Head of caudate nucleus (tissue), 42 donors: ENCODE measurements at places on chromosomes 4 and X.

DNA sequence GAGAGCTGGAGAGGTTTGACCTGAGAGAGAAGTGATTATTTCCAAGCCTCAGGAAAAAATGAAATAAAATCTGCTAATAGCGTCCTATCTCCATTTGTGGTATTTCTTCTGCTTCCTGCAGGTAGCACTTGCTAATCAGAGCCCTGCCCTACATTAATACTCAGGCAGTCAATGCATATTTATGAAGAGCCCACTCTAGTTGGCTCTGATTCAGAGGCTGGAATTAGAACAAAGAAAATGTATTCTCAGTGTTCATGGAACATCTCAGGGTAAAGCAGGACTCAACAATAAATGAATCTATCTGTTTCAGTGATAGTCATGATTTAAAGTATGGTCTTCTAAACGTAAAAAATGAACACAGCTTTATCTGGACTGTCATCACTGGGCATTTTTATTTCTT is 1.4 kb upstream of the ATP8A1 start:
- DNase-seq, result no peak

DNA sequence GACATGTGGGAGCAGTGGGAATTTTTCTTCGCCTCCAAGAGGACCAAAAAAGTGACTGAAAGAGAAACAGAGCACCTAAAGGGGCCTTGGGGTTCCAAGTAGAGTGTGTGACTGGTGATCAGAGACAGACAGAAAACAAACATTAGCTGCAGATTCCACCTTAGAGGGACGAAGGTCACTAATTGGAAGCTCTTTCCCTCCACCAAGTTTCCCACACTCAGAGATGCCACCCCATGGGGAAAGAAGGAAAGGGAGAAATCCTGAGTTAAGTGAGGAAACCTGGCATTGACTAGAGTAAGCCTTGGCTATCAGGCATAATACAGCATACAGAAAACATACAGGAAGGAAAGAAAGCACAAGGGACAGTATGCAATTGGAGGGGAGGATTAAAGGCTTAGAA is 90.9 kb downstream of the HNRNPD start:
- DNase-seq, result no peak

DNA sequence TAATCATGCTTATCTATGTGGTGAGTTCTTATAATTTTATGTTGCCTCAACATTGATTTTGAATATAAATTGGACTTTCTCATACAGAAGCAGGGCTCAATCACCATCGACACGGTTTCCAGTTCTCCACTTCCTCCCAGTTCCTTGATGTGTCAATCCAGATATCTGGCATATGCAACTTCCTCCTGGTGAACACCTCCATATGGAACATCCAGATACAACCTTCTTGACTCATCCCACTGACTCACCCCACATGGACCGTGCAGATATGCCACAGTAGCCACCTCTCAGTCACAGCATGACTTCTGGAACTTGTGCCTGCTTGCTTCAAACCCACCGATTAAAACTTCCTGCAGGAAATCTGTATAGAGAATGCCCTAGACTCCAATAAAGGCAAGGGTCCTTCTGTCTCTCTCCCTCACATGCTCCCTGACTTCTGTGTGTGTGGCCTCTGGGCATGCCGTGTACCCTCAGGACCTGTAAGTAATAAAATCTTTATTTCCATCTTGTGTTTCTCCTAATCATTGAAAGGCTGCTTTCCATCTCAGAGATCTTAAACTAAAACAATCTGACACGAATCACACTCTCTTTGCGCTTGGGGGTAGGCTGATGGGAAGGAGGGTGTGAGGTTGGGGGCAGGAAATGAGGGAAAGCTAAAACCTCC is 67.0 kb downstream of the HTRA3 start:
- no peak for DNase-seq

DNA sequence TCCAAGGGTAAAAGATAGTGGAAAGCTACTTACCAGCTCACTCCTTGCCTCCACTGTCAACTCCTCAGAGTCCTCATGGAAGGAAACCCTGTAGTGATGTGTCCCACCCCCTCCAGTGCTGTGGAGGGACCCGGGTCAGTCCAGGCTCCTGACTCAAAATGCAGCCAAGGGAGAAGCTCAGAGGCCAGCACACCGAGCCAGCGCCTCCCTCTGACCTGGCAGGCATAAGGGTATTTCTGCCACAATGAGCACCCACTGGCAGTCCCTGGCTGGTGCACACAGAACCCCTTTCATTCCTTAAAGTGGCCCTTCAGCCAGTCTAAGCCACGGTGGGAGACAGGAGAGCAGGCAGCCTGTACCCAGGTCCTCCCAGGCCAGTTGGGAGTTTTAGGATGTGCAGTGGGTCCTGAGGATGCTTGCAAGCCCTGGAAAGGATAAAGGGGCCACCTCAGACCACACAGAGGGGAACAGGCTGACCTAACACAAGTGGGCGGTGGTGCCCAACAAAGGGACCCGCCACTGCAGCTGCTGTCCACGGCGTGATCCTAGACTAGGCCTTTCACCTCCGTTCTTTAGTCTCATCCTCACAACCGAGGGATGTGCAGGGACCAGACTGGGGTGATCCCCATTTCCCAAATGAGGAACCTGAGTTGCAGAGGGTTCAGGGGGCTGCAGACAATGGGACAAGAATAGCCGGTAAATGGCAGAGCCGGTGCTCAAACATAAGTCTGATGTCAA is 5.7 kb downstream of the JAKMIP1 start:
- DNase-seq, result no peak

DNA sequence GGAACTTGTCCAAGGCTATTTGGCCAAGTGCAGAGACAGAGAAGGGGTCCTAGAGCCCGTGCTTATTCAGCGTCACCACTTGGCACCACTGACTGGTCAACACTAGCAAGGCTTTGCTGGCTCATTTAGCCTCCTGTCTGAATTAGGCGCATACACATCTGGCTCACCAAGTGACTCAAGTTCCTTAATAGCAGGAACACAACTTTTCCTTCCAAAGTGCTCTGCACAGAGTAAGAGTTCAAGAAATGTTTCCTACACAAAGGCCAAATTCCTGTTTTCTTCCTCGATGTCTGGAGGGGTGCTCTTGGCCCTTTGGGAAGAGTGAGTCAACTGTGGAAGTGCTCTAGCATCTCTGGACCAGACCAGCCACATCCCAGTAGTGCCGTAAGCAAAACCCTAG is 26.8 kb upstream of the CENPU start:
- no peak for DNase-seq

DNA sequence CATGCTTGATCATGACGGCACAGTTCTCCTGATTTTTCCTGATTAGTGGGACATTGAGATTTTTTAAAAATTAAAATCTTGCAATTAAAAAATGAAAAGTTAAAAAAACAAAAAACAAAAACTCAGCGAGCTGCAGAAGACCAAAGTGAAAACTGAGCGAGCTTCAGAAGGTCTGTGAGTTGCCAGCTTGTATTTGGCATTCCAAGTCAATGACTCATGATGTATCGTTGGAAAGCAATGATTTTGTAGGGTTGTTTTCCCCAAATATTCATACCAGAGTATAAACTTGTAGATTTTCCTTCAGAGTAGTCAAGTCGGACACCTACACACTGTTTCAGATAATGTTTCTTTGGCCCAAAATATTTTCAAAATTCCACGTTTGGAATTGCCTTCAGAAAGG is 76.9 kb downstream of the LRRC66 start:
- no peak for DNase-seq

GRCh38 chrX:105837232-105837631 is 14.9 kb downstream of the NRK start:
- no peak for DNase-seq

GRCh38 chr4:99208719-99209075 is 10.3 kb downstream of the ADH6 start:
- no peak for DNase-seq

DNA sequence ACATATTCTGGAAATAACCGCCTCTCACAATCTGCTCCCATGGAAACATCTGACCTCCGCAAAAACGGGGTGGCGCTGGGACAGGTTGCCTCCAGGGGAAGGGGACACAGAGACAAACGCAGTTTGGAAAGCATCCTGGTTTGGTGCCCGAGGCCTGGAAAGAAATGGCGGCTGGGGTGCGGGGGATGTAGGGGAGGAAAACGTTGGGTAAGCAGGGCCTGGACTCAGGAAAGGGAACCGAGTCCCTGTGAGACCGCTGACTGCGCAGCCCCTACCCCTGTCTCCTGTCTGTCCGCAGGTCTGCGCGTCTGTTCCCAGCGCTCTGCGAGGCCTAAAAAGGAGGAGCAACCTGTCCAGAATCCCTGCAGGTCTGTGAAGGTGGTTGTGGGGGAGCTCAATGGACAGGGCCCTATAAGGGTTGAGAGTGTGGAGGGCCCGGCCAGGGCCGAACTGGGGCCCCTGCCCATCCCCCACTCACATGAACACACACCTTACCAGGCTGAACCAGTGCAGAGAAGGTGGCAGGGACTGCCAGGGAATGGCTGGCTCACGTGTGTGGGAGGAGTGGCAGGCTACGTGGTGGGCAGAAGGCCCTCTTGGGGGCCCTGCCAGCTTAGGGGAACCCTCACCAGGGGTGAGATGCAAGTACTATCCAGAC is 672 bp downstream of the TCEAL3 start:
- peak; percentile 44 for DNase-seq

DNA sequence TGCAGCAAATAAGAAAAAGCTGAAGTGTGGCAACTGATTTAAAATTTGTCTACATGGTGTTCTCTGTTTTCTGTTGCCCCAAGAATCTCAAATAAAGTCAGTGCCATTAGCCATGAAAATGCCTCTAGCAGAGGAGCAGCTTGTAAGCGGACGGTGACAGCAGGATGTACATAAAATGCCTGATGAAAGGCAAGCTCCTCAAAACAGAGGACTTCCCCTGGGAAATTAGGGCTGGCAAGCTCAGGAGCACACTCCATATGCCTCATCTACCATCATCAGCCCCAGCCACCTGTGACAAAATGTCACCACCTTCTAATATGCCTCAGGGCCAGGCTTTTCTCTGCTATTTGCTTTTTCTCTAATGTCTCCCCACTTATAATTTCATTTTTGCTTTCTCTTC is 54.5 kb downstream of the ASB9 start:
- DNase-seq, result no peak

DNA sequence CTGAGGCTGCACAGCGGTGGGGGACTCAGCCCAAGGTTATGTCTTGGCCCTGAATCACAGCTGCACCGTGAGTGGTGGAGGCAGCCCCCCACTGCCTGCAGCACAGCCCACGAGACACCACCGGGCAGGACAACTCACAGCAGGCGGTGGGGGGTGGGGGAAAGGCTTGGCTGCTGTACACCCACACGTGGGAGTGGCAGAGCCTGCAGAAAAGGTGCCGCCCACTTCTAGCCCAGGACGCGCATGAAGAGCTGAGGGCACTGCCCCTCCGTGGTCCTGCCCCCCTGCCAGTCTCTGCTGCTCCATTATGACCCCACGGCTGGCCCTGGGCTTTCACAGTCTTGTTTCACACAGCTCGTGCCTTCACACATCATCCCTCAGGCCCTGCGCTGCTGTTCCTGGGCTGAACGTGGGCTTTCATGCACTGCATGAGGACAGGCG is 40.8 kb downstream of the FGFRL1 start:
- DNase-seq, result peak; percentile 15

DNA sequence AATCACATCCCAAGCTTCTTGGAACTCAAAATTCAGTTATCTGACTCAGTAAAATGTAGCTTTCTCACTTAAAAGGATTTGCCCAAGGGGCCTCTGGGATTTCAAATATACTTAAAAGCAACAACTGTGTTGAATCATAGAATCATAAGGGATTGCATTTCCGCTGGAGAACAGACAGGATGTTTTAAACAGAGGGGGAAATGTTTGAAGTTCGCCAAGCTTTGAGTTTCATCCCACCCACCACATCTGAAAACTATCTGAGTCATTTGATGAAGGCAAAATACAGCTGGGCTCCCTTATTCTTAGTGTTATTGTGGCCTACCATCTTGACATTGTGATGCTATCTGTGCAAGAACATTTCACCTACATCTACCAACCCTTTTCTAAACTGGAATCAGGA is 73.5 kb downstream of the PPP1R2C start:
- no peak for DNase-seq

GRCh38 chr4:8090312-8090711 is 68.3 kb downstream of the ABLIM2 start:
- no peak for DNase-seq

GRCh38 chr4:707929-708630 is 2.4 kb downstream of the PCGF3 start:
- DNase-seq, result no peak

GRCh38 chr4:151207868-151208267 is 69.1 kb upstream of the PRSS48 start:
- DNase-seq, result no peak

- no peak for DNase-seq
These were observed 386.5 kb downstream of the GPAT3 start for GRCh38 chr4:83922402-83922801.

GRCh38 chr4:1039493-1040343 is 28.3 kb downstream of the FGFRL1 start:
- no peak for DNase-seq

- DNase-seq, result no peak
These were observed at the start of gene LNX1 for GRCh38 chr4:53591372-53591892. TSS of gene LNX1 (minus strand) at chr4:53591486. CDS start at chr4:53574002, 17,484 bp downstream.

GRCh38 chr4:76663824-76664223 is 228.8 kb downstream of the SHROOM3 start:
- DNase-seq, result no peak

- no peak for DNase-seq
These were observed 1291.0 kb downstream of the ARAP2 start for GRCh38 chr4:34953145-34953799.

DNA sequence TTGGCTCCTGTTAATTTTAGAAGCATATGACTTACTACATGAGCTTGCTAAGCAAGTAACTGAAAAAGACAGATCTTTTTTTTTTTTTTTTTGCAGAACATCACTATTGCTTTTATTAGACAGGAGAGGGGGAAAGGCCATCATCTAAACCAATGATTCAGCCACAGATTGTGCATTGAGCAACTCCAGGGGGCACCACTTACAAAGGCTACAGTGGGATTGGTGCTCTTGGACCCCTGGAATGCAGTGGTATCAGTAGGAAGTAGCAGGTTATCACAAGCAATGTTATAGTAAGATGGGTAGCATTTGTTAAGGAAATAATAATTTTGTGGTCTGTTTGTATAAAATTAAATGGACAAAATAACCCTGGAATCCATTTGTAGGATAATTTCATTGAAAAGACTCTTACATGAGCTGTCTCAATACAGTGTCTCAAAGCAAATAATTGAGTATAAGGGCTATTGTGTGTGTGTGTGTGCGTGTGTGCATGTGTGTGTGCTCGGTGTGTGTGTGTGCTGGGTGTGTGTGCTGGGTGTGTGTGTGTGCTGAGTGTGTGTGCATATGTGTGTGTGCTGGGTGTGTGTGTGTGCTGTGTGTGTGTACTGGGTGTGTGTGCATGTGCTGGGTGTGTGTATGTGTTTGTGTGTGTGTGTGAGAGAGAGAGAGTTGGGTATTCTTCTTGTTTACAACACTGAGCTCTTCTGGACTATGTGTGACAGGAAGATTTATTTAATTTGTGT is 296.3 kb downstream of the PCDH7 start:
- no peak for DNase-seq

DNA sequence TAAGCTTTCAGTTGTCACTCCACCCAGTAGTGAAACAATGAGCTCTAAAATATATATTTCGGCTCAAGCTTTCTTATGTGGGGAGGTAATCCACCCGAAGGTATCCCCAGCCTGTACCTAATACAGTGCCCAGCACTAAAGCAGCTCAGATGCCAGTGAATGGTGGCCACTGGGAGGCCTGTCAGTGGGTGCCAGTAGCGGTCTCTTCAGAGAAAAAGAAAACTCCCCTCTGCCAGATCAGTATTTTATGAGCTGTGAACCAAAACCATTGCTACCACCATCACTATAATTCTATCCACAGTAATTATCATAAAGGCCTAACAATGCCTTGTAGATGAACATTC is 835 bp upstream of the NFKB1 start:
- DNase-seq, result peak; percentile 75
